ENCODE measurements at places on chromosomes 5 and 9.

DNA sequence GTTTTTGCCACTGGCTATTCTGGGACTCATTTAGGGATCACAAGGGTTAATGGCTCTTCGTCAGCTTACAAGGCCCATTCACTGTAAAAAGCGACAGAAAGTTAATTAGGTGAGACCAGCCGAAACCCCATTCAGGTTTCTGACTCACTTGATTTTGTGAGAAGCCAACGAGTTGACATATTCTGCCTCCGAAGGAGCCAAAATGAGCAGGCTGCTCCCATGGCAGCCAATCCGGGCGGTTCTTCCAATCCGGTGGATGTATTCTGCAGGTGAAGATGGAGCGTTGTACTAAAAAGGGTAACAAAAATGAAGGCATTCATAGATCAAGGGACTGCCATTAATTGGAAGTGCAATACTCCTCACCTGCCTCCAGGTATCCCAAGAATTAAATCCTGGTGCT, 39.7 kb downstream of the DDX31 start:
- DNase-seq, result no peak

GRCh38 chr5:168366116-168366515, 74.7 kb downstream of the WWC1 start:
- no peak for DNase-seq

GRCh38 chr9:91817493-91818224, 132.4 kb downstream of the ROR2 start:
- DNase-seq, result peak; percentile 45

DNA sequence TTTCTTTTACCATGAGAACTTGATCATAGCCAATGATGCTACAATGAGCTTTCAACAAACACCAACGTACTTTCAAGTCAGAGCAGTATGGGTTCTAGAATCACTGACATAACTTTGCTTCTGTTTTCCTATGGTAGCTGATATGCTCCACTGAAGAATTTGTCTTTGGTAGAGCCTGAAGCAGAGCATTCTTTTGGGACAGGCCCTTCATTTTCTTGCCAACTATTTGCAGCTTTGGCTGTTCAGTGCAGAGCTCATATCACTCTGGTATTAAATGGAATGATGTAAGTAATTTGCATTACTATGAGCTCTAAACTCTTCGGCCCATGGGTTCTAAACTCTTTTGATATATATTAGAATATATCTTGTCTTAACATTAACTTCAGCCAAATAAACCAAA, 51.8 kb upstream of the APC start:
- no peak for DNase-seq

- DNase-seq, result no peak
These were observed 133.5 kb downstream of the FAM114A2 start for GRCh38 chr5:153905219-153905618.

GRCh38 chr9:114883709-114884108, 46.7 kb downstream of the TNFSF8 start:
- DNase-seq, result no peak

GRCh38 chr9:69083321-69083720, 47.8 kb downstream of the FXN start:
- DNase-seq, result no peak

DNA sequence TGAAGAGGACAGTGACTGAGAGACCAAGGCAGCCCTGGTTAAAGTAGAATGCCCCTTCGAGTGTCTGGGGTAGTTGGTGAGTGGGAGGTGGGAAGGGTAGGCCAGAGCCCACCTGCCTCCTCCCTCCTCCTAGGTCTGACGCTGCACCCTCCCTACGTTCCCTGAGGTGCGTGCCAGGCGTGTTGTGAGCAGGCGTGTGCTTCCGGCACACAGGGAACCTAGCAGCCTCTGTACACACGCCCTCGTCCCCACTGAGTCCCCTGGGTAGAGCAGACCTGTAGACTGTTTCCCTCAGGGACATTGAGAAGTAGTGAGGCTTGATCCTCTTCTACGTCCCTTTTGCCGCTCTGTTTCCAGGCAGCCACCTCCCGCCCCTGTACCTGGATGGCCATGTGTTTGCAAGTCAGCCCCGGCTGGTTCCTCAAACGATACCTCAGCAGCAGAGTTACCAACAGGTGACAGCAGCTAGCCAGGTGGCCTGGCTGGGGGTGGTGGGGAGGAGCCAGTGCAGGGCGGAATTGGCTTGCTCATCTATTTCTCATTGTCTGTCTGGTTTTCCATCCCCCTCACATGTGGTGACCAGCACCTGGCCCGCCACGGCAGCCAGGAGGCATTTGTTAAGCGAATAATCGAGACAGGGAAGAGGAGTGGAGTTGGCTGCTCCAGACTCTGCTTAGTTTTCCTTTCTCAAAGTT, 16.8 kb upstream of the POMT1 start:
- no peak for DNase-seq

DNA sequence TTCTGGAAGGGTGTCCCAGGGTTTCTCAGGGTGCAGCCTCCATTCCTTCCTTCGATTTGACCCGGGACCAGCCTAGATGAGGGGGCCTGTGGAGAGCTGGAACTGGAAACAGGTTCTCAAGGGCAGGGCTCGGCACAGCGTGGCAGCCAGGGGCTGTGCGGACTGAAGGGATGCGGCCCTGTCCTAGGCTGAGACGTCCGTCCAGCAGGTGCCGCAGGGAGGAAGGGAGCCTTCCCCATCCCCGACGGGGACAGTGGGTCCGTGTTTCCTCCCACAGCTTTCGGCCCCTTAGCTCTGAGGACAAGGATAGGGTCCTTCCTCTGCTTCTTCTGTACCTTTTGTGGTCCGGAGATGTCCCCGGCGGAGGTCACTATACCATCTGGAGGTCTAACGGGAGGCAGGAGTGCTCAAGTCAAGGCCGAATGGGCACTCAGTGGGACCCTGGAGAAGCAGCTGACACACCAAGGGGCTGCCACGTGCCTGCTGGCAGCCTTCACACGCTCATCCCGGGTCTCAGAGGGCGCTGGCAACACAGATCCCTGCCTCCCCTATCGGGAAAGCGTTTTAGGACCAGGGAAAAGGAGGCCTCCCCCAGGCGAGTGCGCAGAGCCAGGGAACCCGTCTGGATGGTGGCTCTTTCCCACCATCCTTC, 49.9 kb downstream of the USP20 start:
- DNase-seq, result no peak

DNA sequence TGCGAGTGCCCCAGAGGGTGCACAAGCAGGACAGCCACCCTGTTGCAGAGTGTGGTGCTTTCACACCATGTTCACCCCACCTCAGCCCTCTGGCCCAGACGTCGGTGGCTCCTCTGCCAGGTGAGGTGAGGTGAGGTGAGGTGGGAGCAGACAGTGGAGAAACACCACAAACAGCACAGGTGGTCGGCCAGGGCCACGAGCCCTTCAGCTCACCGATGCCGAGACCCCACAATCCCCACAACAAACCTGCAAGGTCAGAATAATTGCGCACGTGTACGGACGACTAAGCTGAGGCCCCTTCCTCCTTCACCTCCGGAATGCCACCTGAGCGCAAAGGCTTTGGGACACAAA, 10.5 kb downstream of the BRD3 start:
- DNase-seq, result no peak

- no peak for DNase-seq
These were observed 21.0 kb upstream of the VDAC1 start for GRCh38 chr5:134025786-134026185.

- DNase-seq, result no peak
These were observed 51.1 kb downstream of the FBXL7 start for GRCh38 chr5:15551113-15551504.

DNA sequence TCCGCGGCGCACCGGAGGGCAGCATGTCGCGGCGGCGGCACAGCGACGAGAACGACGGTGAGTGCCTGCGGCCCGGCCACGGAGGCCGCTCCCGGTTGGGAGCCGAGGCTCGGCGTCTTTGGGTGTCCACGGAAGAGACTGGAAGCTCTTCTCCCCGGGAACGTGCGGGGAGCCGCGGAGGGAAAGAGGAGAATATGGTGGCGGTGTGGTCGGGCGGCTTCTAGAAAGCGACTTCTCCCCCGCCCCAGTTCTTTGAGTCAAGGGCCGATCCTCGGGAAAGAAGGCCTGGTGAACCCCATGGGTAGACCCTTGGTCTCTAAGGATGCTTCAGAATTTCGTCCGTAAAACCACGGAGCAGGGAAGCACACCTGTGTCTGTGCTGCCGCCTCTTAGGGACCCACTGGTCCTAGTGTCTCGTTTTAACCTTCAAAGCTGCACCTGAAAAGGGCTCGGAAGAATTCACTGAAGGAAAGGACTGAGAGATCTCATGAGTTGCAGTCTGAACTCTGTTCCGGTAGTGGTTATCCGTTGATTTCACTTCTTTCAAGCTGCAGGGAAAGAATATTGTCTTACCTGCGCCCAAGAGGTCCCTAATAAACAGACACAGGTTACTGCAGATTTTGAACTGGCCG, 354 bp downstream of the NCBP1 start:
- DNase-seq, result no peak

Measured in iPS-NIHi11 (cell line).